ENCODE measurements at places on chromosomes 2 and 18.

- no peak for DNase-seq
Observed at GRCh38 chr2:105576440-105577241, 168.1 kb upstream of the NCK2 start.

DNA sequence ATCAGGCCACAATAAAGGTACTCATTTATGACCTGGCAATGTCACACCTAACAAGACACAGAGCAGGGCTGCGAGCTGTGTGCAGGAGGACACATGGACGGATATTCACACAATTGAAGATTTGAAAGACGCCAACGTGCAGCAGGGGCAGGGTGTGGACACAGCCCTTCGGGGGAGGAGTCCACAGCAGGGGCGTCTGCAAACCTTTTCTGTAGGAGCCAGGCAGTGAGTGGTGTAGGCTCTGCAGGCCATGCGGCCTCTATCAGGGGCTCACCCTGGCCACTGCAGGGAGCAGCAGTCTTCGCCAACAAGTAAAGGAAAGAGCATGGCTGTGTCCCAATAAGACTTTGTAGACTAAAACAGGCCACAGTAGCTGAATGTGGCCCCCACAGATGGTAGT is 125.7 kb upstream of the SNTG2 start:
- no peak for DNase-seq

GRCh38 chr2:36561237-36561944 is 36.6 kb downstream of the FEZ2 start:
- DNase-seq: no peak

DNA sequence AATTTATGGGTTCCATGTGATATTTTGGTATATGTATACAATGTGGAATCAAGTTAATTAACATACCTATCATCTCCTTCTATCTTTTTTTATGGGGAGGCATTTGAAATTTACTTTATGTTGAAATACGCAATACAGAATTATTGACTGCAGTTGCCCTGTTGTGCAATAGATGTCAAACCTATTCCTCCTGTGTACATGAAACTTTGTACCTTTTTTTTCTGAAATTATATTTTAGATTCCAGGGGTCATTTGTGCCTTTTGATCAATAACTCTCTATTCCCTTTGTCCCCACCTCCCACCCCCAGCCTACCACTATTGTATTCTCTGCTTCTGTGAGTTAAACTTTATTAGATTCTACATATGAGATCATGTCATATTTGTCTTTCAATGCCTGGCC is 369.9 kb downstream of the FSIP2 start:
- no peak for DNase-seq

DNA sequence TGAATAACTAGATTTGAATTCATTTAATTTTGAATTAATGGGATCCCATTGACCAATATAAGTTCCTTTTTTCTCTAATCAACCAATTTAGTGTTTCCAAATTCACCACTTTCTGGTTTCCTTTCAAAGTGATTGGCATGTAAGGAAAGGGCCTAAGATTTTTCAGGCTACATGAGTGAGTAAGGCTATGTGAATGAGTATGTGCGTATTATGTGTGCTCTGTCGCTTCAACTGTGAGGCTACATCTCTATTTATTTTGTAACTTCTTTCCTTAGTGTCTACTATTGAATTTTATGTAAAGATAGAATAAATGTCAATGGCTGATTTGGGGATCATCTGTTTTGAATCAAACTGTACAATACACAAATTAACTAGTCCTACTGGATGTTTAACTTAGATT is 110.6 kb downstream of the ABCA12 start:
- DNase-seq: no peak

GRCh38 chr2:181810823-181811695 is 80.5 kb upstream of the ITPRID2 start:
- no peak for DNase-seq

DNA sequence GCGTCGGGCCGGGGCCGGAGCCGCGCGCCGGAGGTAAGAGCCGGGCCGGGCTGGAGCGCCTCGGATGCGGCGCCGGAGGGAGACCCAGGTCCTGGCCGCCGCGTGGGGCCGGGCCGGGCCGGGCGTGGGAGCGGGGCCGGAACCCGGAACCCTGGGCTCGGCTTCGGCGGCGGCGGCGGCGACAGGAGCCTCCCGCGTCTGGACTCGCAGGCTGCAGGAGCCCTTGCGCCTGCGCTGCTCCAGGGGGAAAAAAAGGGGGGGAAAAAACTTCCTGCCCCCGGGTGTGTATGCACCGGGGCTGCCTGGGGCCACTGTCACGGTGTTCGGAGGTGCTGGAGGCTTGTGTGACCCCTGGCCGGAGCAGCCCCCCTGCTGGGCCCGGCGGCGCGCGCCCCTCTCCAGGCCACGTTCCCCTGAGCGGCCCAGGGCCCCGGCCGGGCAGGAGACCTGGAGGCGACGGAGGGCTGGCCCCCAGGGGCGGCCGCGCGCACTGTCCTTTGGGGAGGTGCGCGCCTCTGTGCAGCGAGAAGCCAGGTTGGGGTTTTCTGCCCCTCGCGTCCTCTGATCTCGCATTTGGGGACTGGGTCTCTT is 864 bp downstream of the KLHL29 start:
- DNase-seq: no peak

DNA sequence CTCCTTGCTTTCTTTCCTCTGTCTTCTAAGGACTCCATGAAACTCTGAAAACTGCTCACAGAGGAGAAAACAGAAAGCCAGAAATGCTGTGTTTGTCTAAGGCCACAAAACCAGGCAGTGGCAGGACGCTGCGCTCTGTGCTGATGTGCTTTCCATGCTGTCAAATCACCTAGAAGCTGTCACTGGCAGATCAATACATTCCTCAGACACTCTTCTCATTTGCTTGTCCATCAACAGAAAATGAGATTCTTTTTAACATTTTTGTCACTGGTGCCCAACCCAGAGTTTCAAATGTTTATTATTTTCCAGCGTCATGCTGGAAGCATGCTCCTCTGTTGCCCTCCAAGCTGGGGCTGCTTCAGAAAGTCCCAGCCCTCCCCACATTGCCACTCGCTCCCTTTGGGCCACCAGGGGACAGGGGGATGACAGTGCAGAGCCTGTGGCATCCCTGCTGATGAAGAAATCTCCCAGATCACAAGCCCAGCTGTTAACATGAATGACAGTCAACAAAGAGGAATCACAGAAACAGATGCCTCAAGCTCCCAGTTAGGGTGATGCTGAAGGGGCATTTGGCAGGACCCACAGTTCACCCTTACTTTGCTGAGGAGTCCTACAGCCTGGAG is 117.5 kb upstream of the MEIS1 start:
- no peak for DNase-seq

DNA sequence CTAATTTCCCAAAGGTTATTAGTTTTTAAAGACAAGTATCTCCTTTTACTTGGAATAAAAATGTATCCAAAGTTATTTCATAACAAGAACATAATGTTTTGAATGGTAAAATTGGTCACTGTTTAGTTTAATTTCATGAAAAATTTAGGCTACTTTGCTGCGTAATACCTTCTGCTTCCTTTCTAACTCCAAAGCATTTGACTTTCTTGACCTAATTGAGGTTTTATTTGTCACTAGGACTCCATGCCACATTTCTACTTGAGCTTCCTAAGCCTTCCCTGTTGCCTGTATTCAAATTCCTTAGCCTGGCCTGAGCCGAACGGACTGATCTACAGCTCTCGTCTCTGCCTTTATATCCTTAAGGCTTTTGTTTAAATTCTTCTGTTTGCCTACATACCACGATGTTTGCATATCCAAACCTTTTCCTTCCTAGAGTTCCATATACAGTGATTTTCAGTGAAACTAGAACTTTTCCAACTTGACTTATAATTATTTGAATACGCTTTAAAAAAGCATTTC is 25.1 kb downstream of the ARMC9 start:
- DNase-seq: no peak

- DNase-seq: no peak
Observed at GRCh38 chr2:76870011-76870410, 652.2 kb downstream of the LRRTM4 start.

DNA sequence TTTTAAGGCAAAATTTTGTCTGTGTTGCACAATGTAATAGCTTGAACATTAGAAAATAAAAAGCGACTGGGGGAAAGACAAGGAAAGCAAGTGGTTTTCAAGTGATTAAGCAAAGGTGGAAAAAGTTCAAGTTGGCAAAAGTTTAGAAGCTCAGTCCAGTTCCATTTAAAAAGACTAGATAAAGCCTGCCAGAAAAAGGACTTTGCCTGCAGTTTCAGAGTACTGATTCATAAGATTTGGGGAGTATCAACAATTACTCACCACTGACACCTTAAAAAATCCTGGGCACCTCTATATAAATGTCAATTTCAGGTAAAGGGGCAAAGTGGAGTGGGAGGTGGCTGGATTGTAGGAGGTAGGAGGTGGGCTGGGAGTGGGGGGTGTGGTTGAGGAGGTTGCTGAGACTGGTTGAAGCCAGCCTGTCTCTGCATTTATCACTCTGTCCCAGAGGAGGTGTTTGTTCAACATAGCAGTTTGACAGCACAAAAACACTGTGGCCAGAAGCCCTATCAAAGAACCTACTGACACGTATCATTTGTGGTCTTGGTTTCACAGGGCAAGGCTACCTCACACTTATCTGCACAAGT is 14.6 kb downstream of the ZEB2 start:
- DNase-seq: no peak

GRCh38 chr18:70072678-70073077 is 125.0 kb upstream of the CD226 start:
- DNase-seq: no peak

All from stimulated activated CD8-positive, alpha-beta memory T cell treated with anti-CD3 and anti-CD28 coated beads, Interleukin-7, amount 100 ng/mL, for 48 hours (primary cell).